ENCODE measurements at places on chromosomes 16 and 17. TPM values are rescaled to one million over a fixed set of nuclear protein-coding genes. Genes with fewer than 3 reads are reported as not detected.

Gene ARRB2
- total RNA-seq, result 64.4 TPM

Gene UNC45B
- not detected for total RNA-seq

Gene SLC52A1
- total RNA-seq, result 1.2 TPM

Gene FNDC8
- total RNA-seq, result not detected

Gene GDPD3
- 2.1 TPM for total RNA-seq

Gene TP53TG3C
- total RNA-seq, result 0.17 TPM

Gene KIF2B
- total RNA-seq, result not detected

Gene SPNS3
- total RNA-seq, result not detected

Gene OR1F1
- total RNA-seq, result 0.59 TPM

Gene HCRT
- not detected for total RNA-seq

Gene MMP28
- 6.0 TPM for total RNA-seq

Gene AP2B1
- 161 TPM for total RNA-seq

Gene TERB1
- total RNA-seq, result not detected

Gene KRT25
- total RNA-seq, result not detected

Gene FADS6
- not detected for total RNA-seq

Gene ABR
- total RNA-seq, result 106 TPM

Gene NLGN2
- total RNA-seq, result 15.6 TPM

Gene CSH1
- not detected for total RNA-seq

Gene GCGR
- total RNA-seq, result 0.26 TPM

Gene SMIM5
- 0.83 TPM for total RNA-seq

Gene GAST
- not detected for total RNA-seq

Gene PIMREG
- 45.7 TPM for total RNA-seq

Gene EVPL
- 14.9 TPM for total RNA-seq

Gene TTYH2
- total RNA-seq, result 2.1 TPM

Gene TM4SF5
- 0.64 TPM for total RNA-seq

Gene CES5A
- not detected for total RNA-seq

Gene CHST4
- 0.08 TPM for total RNA-seq

Gene COQ9
- total RNA-seq, result 53.6 TPM

Gene NTN3
- total RNA-seq, result not detected

Gene ZP2
- not detected for total RNA-seq

Gene ZNF207
- total RNA-seq, result 252 TPM

Gene SYNGR3
- 6.5 TPM for total RNA-seq

Gene FA2H
- total RNA-seq, result 34.7 TPM

Gene ICAM2
- total RNA-seq, result 0.23 TPM

Gene NDRG4
- 25.9 TPM for total RNA-seq

Gene WNT9B
- total RNA-seq, result not detected

Gene KRTAP4-3
- total RNA-seq, result not detected

Gene COPRS
- total RNA-seq, result 158 TPM

Gene CLEC18B
- total RNA-seq, result 0.33 TPM

Gene CTRB1
- total RNA-seq, result not detected

Gene PPP1R27
- total RNA-seq, result 0.22 TPM

Gene SLC13A2
- 0.06 TPM for total RNA-seq

Gene CACNG5
- total RNA-seq, result 0.21 TPM

Gene PKMYT1
- total RNA-seq, result 69.3 TPM

Gene B4GALNT2
- total RNA-seq, result 0.53 TPM

Gene KCNG4
- total RNA-seq, result not detected

Gene FSCN2
- total RNA-seq, result 0.68 TPM

Gene SDR42E2
- not detected for total RNA-seq

Gene DRC7
- total RNA-seq, result 0.16 TPM

Gene MRM3
- 43.1 TPM for total RNA-seq

Gene TMEM114
- not detected for total RNA-seq

Gene BAIAP3
- total RNA-seq, result 0.79 TPM
